ENCODE measurements at places on chromosomes 2 and 18.
A peak's percentile ranks its signal among the peaks of the same experiment; 100 is the strongest.

DNA sequence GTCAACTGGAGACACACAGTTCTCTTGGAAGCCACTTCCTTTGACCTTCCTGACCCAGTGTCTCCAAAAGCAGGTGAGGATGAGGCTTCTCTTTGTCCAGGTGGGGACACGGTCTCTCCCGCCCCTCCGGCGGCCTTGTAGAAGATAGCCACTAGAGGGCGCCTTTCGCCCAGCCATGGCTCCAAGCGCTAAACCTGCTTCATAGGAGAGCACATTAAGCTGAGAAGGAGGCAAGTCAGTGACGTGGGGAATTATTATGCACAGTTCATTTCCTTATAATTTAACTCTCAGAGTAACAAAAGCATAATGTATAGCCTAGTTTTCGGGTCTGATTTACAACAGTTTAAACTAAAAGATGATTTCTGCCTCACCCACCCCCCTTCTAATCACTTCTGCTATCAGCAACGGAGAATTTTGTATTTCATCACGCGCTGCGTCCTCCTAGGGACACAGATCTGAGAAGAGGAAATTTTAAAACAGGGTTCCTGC lies 208.7 kb downstream of the ICOS start:
- peak; percentile 91 for DNase-seq

GRCh38 chr2:107313316-107313715 lies 427.3 kb upstream of the ST6GAL2 start:
- no peak for DNase-seq

- DNase-seq = no peak
These were observed 11.7 kb upstream of the CCDC74B start for GRCh38 chr2:130156624-130157004.

DNA sequence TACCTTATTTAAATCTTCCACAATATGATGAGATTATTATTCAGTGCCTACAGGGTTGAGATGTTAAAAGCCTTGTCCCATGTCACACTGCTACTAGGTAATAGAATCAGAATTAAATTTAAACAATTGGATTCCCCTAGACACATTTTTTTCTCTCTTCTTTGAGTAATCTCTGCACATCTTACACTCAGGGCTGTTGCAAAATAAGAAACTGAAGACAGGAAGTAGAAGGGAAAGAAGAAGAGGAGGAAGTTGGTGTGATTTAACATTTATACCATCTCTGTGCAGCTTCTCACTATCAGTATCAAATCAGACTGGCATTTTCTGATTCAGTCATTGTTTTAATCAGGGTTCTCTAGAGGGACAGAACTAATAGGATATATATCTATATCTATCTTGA lies 677.6 kb downstream of the IRS1 start:
- no peak for DNase-seq

DNA sequence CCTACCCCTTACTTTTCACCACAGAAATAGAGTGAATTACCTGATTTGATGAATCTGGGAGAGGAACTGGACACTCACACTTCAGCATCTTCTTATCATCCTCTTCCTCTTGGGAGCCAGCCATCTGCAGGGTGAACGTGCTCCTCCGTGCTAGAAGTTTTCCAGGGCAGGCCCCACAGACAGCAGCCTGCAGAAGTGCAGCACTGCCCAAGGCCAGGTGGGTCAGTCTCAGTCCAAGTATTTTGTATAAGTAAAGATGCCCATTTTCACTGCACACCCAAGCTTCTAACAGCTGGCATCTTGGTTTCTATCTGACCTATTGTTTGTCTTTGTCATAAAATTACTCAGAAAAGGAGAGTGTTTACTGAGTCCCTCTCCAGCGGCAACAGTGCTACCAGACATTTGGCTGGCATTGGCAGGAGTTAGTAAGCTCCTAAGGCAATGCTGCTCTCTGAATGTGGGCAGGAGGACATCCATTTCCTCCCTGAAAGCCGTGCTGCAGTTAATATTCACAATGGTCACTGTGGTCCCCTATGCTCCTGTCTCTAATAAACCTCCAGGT lies 222.6 kb upstream of the CTAGE1 start:
- no peak for DNase-seq

GRCh38 chr2:168784993-168785392 lies 17.4 kb upstream of the NOSTRIN start:
- no peak for DNase-seq

- DNase-seq = no peak
These were observed 261.6 kb downstream of the NRXN1 start for GRCh38 chr2:50770299-50770698.

GRCh38 chr2:8524388-8524787 lies 157.5 kb upstream of the ID2 start:
- DNase-seq = no peak

DNA sequence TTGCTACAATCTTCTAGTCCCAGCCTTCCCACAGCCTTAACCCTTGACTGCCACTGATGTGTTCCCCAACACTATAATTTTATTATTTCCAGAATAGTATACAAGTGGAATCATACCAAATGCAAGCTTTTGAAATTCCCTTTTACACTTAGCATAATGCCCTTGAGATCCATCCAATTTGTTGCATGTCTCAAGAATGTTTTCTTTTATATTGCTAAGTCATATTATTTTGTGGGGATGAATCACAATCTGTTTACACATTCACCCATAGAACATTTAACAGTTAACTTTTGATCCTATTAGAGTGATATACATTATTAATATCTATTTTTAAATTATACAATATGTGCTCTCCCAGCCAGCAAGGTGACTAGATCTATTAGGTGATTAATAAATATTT lies 74.3 kb upstream of the KYNU start:
- no peak for DNase-seq

GRCh38 chr2:3146772-3147650 lies 230.6 kb downstream of the EIPR1 start:
- DNase-seq = no peak

- no peak for DNase-seq
These were observed 115.9 kb downstream of the HAUS1 start for GRCh38 chr18:46220116-46220515.

GRCh38 chr2:155100261-155100660 lies 401.8 kb downstream of the KCNJ3 start:
- DNase-seq = no peak

DNA sequence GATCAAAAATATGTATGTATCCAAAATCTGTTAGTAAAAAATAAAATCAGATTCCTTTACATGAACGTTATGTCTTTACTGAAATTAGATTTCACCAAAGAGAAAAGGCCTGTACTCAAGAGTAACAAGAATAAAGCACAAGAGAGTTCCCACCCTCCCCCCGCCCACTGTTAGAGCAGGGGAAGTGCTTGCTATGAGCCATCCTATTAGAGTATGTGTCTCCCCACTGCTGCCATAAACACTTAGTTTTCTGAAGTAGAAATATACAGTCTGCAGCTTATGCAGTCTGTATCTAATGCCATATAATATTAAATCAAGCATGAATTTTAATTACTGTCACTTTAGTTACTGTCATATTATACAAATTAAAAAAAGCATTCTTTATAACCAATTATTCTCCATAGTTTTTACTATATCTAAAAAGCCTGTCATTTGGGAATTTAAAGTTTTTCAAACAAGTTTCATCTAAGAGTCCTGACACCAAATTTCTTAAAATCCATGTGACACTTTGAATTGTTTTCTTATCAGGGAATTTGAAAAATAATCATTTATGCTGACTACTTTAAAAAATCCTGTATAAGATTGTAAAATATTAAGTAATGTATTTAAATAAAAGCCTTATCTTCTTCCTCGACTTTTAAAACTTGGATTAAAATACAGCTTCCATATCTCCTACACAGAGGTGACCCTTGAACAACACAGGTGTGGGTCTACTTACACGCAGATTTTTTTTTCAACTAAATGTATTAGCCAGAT lies 51.8 kb upstream of the GPR75 start:
- no peak for DNase-seq

GRCh38 chr2:46690825-46691224 lies 211.5 kb downstream of the TMEM247 start:
- no peak for DNase-seq

GRCh38 chr18:24488824-24489493 lies 28.5 kb downstream of the HRH4 start:
- peak; percentile 82 for DNase-seq

Data from Karpas-422 (cell line).